Sigmoid colon (tissue), 7 donors: ENCODE measurements at places on chromosomes 7 and 10. TPM values are rescaled to one million over a fixed set of nuclear protein-coding genes. Genes with fewer than 3 reads are reported as not detected.

The MMD2 gene
- not detected for polyA plus RNA-seq

GRCh38 chr7:106152313-106152665 lies 40.2 kb upstream of the SYPL1 start:
- DNase-seq = no peak
- no peak overlapping the region for H3K4me3 ChIP-seq
- H3K27ac ChIP-seq = no peak overlapping the region
- no peaks in the 10 kb centered on the region for H3K36me3 ChIP-seq
- no peaks in the 10 kb centered on the region for H3K27me3 ChIP-seq

GRCh38 chr10:64785816-64786215 lies 1264.6 kb downstream of the REEP3 start:
- DNase-seq = no peak
- no peaks in the 10 kb centered on the region for H3K27me3 ChIP-seq
- no peak overlapping the region for H3K4me3 ChIP-seq
- H3K36me3 ChIP-seq = no peaks in the 10 kb centered on the region

DNA sequence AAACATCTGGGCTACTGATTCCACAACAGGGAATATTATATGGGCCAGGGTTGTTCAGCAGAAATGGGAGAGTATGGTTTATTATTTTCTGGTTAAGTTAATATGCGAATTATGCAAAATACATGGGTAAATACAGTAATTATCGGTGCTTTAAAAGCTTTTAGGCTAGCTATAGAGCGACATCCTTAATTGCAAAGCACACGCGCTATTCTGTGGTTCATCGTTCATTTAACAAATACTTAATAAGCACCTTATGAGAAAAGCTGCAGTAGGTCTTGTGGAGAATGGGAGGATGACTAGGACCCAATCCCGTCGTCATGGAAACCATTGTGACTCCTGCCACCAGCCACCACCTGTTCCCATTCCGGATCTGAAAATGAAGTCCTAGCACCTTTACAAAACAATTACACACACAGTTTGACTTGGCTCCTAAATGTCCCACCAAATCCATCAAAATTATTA lies 623 bp upstream of the CEP41 start:
- no peaks in the 10 kb centered on the region for H3K36me3 ChIP-seq
- peak overlapping the region; percentile 81 for H3K27ac ChIP-seq
- no peak for DNase-seq

The NUTM2E gene
- not detected for polyA plus RNA-seq

The SPDYE2B gene
- not detected for polyA plus RNA-seq

DNA sequence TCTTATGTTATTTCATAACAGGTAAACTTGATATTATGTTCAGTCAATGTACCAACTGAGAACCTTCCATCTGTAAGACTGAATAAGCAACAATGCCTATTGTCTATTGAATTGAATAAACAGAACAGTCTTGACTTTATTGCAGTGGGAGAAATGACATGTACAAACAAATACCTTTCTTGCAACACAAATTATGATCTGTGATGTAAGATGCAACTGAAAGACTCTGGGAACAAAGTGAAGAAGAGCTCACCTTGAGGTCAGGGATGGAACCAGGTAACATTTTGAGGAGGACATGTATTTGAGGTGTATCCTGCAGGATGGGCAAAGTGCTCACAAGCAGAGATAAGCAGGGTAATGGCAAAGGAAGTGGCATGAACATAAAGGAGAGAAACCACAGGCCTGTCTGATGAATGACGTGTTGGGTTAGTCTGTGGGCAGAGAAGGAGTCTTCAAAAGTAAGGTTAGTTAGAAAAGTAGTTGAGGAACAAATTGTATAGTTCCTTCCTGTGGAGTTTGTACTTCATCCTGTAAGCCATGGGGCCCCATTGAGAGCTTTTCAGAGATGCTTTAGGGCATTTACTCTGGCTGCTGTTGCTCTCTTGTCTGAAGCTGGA lies 9.5 kb downstream of the PNLIPRP3 start:
- no peaks in the 10 kb centered on the region for H3K27me3 ChIP-seq
- no peaks in the 10 kb centered on the region for H3K4me1 ChIP-seq
- no peak overlapping the region for H3K27ac ChIP-seq
- H3K36me3 ChIP-seq = no peaks in the 10 kb centered on the region
- H3K4me3 ChIP-seq = no peak overlapping the region

DNA sequence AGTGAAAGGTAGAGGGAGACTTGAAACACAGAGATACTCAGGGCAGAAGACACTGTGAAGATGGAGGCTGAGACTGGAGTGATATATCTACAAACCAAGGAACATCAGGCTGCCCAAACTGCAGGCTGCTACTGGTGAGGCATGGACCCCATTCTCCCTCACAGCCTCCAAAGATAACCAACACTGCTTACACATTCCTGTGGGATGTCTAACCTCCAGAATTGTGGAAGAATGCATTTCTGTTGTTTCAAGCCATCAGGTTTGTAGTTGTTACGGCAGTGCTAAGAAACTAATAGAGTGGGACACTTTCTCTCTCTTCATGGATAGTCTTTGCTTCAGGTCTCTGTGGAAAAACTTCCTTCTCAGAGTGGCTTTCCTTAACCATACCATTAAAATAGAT lies 182.6 kb upstream of the TMEM106B start:
- H3K36me3 ChIP-seq = no peaks in the 10 kb centered on the region
- DNase-seq = no peak
- no peaks in the 10 kb centered on the region for H3K27me3 ChIP-seq
- no peaks in the 10 kb centered on the region for H3K4me1 ChIP-seq
- H3K27ac ChIP-seq = no peak overlapping the region
- no peak overlapping the region for H3K4me3 ChIP-seq

The CCDC136 gene
- 2.8 TPM for polyA plus RNA-seq

DNA sequence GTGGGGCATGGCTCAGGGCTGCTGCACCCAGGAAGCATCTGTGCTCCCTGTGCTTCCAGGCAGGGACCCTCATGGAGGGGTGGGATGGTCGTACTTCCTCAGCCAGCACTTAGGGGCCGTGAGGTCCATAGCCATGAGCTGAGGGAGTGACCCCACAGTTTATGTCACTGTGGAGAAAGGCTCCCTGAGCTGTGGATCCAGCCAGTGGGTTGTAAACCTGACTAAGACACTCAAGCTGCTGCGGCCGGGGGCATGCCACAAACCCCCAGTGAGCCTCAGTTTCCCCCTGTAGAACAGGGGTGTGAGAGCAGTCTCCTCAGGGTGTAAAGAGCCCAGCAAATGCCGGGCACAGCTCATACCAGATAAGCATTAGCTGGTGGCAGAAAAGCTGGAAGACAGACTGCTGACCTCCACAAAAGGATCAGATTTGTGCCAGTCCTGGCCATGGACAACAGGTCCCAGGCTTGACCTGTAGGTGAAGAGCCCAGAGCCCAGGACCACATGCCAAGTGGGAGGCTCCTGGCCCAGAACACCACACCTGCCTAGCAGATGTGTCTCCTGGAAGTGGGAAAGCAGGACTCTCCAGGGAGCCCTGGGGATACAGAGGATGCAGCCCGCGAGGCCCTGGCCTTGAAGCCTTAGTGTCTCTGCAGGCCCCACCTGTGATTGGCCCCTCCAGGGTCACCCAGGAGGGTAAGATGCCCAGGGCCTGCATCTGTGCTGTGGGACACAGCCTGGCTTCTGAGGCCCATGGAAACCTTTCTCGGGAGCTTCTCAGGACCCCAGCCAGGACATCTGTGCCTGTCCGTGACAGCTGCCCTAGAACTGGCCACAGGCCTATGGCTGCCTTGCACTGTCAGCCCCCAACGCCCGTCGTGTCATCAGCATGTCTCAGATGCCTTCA lies 78.1 kb upstream of the RET start:
- H3K4me3 ChIP-seq = no peak overlapping the region
- no peak overlapping the region for H3K27ac ChIP-seq
- H3K36me3 ChIP-seq = no peaks in the 10 kb centered on the region
- H3K27me3 ChIP-seq = no peaks in the 10 kb centered on the region
- peak; percentile 52 for DNase-seq
- H3K4me1 ChIP-seq = no peaks in the 10 kb centered on the region

DNA sequence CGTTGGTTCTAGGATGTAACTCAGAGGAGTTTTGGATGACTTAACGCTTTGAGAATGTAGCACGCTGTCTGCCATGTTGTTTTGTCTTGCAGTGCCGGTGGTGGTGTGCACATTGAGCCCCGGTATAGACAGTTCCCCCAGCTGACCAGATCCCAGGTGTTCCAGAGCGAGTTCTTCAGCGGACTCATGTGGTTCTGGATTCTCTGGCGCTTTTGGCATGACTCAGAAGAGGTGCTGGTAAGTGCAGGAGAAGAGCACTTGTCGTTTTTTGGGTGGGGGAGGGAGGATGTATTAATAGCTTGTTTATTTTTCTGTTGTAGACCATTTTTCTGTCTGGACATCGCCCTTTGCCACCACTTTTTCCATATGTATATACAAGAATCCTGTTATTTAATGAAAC lies 6.3 kb downstream of the NDUFB2 start:
- no peaks in the 10 kb centered on the region for H3K4me1 ChIP-seq
- no peak for DNase-seq
- H3K27ac ChIP-seq = no peak overlapping the region
- H3K27me3 ChIP-seq = no peaks in the 10 kb centered on the region
- H3K36me3 ChIP-seq = no peaks in the 10 kb centered on the region
- no peak overlapping the region for H3K4me3 ChIP-seq

The CLDN4 gene
- 293 TPM for polyA plus RNA-seq

The PNLIPRP2 gene
- polyA plus RNA-seq = 0.95 TPM

DNA sequence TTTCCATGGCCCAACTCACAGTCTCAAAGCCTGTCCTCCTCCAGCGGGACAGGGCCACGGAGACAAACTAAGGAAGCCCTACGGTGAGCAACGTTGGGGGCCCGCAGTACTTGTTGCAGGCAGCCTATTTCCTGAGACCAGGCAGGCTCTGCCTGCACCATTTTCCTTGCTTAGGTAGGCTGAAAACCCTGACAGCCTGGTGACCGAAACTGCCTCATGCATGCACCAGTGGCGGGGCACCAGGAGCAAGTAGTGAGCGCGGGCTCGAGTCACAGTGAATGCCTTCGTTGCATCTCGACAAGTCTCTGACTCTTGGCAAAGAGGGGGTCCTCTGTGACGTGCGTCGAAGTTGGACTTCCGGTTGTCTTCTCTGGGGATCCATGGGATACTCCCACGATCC lies 23.3 kb upstream of the ZNF273 start:
- no peaks in the 10 kb centered on the region for H3K36me3 ChIP-seq
- peaks cover under 1% of the 10 kb centered on the region for H3K27me3 ChIP-seq
- peak; percentile 48 for DNase-seq
- no peak overlapping the region for H3K27ac ChIP-seq
- no peak overlapping the region for H3K4me3 ChIP-seq

- H3K27ac ChIP-seq = no peak overlapping the region
- H3K27me3 ChIP-seq = no peaks in the 10 kb centered on the region
- DNase-seq = peak; percentile 57
- H3K4me3 ChIP-seq = no peak overlapping the region
- no peaks in the 10 kb centered on the region for H3K4me1 ChIP-seq
Measured at GRCh38 chr7:55190511-55191160, 171.8 kb downstream of the EGFR start.

The SRRT gene
- polyA plus RNA-seq = 38.6 TPM

DNA sequence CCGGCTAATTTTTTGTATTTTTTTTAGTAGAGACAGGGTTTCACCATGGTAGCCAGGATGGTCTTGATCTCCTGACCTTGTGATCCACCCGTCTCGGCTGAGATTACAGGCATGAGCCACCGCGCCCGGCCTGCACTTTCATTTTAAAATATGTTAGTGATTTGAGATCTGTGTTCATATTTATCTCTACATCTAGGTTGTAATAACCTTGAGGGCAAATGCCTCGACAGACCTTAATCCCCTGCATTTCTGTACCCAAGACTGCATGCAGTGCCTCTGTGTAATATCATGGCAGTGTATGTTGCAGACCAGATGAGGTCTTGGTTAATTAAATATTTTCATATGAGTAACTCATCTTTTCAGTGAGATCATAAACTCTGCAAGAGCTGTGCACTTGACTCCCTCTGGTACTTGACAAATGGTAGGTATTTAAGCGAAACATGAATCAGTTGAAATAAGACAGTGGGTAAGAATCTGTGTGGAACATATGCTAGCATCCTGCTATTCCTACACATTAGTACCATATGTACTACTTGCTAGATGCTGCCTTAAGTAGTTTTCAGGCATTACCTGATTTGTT lies 673.9 kb upstream of the ANKRD30A start:
- H3K4me3 ChIP-seq = no peak overlapping the region
- H3K4me1 ChIP-seq = peaks cover 12% of the 10 kb centered on the region
- H3K27me3 ChIP-seq = no peaks in the 10 kb centered on the region
- no peaks in the 10 kb centered on the region for H3K36me3 ChIP-seq

DNA sequence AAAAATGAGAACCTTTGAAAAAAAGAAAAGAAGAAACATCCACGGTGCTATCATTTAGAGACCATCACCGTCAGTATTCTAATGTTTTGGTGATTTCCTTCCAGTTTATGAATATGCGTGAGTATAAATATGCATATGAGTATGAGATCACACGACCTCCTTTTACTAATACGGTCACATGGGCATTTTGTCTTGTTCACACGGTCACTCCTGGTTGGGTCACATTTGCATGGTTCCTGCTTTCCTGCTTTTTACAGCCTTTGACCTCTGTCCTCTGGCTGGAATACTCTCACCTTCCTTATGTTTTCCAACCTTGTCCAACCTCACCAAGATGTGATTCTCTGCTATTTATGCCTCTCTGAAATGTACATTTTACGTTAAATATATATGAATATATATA lies 25.3 kb upstream of the LMTK2 start:
- H3K27ac ChIP-seq = no peak overlapping the region
- H3K4me3 ChIP-seq = no peak overlapping the region
- no peaks in the 10 kb centered on the region for H3K27me3 ChIP-seq
- no peak for DNase-seq
- H3K4me1 ChIP-seq = no peaks in the 10 kb centered on the region

GRCh38 chr7:136114966-136115762 lies 138.0 kb upstream of the MTPN start:
- H3K27me3 ChIP-seq = no peaks in the 10 kb centered on the region
- H3K36me3 ChIP-seq = no peaks in the 10 kb centered on the region
- no peak for DNase-seq
- H3K27ac ChIP-seq = no peak overlapping the region
- H3K4me3 ChIP-seq = no peak overlapping the region

The FAM237B gene
- not detected for polyA plus RNA-seq

GRCh38 chr7:74025730-74026129 lies 2.2 kb upstream of the ELN start:
- DNase-seq = no peak
- H3K4me1 ChIP-seq = peaks cover 69% of the 10 kb centered on the region
- H3K27me3 ChIP-seq = no peaks in the 10 kb centered on the region
- no peak overlapping the region for H3K27ac ChIP-seq
- no peaks in the 10 kb centered on the region for H3K36me3 ChIP-seq

DNA sequence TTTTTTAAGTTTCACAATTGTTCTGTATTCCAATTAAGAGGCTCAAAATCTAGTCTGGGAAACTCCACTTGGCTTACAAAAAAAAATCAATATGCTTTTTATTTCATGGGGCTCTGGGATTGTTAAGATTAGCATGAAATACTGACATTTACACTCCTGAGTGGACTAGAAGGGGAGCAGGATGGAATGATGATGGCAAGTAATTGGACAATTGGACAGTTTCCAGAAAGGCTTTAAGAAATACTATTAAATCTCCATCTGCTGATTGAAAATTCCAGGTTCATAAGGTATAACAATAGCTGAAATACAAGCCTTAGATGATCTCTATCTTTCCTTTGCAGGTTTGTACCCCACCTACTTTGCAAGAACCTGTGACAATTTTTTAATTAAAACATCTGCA lies 184.4 kb downstream of the LRRTM3 start:
- no peak overlapping the region for H3K27ac ChIP-seq
- no peak overlapping the region for H3K4me3 ChIP-seq
- no peaks in the 10 kb centered on the region for H3K4me1 ChIP-seq
- no peak for DNase-seq
- H3K36me3 ChIP-seq = no peaks in the 10 kb centered on the region
